ENCODE measurements at places on chromosomes 2 and 18. TPM values are rescaled to one million over a fixed set of nuclear protein-coding genes. Genes with fewer than 3 reads are reported as not detected.

DNA sequence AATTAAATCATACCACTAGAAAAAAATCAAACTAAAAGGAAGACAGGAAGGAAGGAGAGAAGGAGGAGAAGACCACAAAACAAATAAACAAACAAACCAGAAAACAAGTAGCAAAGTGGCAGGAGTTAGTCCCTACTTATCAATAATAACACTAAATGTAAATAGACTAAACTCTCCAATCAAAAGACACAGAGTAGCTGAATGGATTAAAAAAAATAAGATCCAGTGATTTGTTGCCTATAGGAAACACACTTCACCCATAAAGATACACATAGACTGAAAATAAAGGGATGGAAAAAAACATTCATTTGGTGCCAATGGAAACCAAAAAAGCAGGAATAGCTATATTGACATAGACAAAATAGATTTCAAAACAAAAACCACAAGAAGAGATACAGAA lies 23.4 kb upstream of the BAZ2B start:
- DNase-seq, result no peak

DNA sequence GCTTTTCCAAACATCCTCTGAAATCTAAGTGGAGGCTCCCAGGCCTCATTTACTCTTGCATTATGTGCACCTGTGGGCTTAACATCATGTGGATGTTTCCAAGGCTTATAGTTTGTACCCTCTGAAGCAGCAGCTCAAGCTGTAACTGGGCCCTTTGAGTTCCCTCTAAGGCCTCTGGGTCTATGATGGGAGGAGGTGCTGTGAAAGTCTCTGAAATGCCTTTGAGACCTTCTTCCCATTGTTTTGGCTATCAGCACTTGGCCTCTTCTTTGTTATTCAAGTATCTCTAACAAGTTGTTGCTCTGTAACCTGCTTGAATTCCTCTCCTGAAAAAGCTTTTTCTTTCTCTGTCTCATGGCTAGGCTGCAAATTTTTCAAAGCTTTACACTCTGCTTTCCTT lies 58.1 kb upstream of the MYT1L start:
- no peak for DNase-seq

- no peak for DNase-seq
Observed at GRCh38 chr18:56238576-56238975, 399.8 kb downstream of the TXNL1 start.

MALT1 gene
- 35.9 TPM for total RNA-seq

GPBAR1 gene
- total RNA-seq, result 10.9 TPM

SLC30A3 gene
- total RNA-seq, result not detected

HES6 gene
- 17.8 TPM for total RNA-seq

PDCD1 gene
- total RNA-seq, result not detected

PID1 gene
- total RNA-seq, result 27.8 TPM

PCARE gene
- 2.2 TPM for total RNA-seq

PTPRM gene
- 47.4 TPM for total RNA-seq

SP140 gene
- total RNA-seq, result 0.08 TPM
